ENCODE measurements at places on chromosomes 16 and 17. TPM values are rescaled to one million over a fixed set of nuclear protein-coding genes. Genes with fewer than 3 reads are reported as not detected.

Gene RAB37
- total RNA-seq: 184 TPM

Gene CD300LG
- not detected for total RNA-seq

Gene SCIMP
- total RNA-seq: 8.0 TPM

Gene BICDL2
- not detected for total RNA-seq

Gene FBXW10
- not detected for total RNA-seq
